ENCODE measurements at places on chromosomes 5 and 9.

DNA sequence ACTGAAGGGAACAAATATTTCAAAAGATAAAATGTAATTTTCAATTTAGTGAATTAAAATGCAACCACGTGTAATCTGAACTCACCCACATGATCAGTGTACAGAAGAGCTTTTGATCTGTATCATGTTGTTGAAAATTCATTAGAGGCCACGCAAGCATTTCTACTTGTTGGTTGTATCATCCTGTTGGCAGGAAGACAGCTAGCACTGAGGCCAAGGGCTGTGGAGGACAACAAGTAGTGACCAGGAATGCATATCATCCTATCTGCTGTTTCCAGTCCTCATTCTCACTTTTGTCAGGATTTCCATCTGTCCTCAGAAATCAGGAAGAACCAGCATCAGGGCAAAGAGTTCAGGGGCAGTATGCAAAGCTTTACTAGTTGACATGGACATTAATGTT, 29.9 kb upstream of the CKS2 start:
- no peak for DNase-seq

DNA sequence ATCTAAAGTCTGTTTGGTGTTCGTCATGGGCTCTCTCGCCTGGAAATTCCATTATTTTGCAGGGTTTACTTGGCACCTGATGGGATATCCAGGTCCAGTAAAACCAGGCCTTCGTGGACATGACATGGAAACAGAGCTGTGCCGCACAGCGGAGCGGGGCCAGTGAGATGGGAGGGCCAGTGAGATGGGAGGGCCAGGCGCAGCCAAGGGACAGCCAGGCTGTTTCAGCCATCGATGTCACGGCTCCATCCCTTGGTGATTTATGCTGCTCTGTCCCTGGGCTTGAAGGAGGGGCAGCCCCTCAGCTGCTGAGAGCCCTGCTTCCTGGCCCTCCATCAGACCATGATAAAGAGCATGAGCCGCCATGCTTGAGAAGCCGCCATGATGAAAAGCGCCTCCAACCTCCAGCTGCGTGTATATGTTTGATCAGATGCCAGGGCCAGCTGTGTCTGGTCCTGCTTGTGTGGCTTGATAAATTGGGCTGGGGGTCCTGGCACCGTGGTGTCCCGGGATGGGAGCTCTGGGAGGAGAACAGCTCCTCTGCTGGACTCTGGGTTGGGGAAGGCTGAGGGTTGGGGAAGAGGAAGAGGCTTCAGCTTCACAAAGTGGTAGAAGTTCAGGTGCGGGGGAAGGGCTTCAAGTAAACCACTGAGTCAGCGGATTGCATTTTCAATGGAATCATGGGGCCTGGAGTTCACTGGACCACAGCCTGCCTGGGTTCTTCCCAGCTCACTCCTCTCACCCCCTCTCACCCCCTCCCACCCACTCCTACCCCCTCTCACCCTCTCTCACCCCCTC, 6.1 kb upstream of the COL5A1 start:
- no peak for DNase-seq

DNA sequence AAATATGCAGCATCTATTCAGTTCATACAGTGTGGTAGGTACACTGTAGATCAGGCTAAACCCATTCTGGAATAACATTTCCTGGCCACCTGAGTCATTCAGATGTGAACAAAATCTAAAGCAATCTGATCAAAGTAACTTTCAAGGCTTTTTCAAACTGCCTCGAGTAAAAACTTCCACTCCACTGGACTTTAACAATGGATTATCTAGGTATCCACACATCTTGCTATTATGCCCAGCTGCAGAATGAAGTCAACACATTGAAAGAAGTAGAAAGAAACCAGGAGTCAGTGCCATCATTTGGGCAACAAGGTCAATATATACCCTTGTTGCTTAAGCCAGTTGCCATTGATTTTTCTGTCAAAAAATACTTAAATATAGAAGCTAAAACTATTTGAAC, 1352.6 kb upstream of the NUDT12 start:
- DNase-seq = no peak

GRCh38 chr5:144203750-144204596, 33.3 kb downstream of the KCTD16 start:
- DNase-seq = no peak

DNA sequence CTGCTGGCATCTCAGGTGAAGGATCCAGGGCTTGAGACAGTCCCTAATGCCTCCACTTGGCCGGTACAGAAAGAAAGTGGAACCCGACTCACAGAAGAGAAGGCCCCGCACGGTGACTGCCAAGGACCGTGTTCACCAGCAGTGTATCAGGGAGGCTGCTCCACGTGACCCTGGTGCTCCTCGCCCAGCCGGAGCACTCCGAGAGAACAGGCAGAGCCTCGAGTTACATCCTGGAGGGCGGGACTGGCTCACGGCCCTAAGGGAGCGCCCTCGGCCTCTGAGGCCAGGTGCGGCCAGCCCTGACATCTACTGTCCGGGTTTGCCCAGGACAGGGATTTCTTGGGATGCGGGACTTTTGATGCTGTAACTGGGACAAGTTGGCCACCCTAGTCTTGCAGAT, 104.0 kb upstream of the SARDH start:
- DNase-seq = no peak
